ENCODE measurements at places on chromosomes 7 and 10.

- DNase-seq: no peak
Measured at GRCh38 chr7:142964502-142965246, 2.5 kb upstream of the KEL start.

DNA sequence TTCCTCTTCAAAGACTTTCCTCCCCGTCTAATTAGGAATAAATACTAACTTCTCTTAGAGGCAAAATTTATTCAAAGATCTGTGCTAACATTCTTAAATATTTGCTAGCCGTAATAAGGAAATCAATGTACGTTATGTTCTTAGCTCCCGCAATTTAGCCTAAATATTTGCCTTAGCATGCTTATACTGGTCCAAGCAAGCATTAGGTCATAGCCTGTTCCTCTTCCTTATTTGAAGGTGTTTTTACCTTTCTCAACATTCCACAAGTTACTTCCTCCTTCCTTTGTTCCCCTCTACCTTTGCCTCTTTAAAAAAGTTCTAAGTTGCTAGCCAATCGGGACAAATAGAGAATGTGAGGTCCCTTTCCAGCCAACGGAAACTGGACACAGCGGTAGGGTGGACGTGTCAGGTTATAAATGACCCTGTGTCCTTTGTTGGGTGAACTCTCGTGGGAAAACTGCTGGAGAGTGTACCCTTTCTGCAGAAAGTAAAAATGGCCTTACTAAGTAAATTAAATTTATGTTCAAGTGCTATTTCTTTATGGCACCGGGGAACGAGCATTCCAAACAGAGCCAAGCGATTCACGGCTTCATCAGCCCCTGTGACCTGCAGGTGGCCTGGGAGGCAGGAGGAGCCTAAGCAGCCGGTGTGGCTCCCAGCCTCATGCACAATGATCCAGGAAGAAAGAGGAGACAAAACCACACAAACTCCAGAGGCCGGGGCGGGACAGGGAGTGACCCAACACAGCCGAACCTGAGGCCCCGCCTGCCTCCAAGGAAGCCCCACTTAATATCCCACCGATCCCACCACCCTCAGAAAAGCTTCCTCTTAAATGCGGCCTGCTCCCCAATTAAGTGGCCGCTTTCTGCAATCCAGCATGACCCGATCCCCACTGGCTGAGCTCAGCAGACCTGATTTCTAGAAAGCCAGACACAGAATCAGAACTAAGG lies 67.0 kb downstream of the ZRANB1 start:
- DNase-seq: no peak

- DNase-seq: no peak
Measured at GRCh38 chr7:25996006-25996408, 156.0 kb upstream of the NFE2L3 start.

DNA sequence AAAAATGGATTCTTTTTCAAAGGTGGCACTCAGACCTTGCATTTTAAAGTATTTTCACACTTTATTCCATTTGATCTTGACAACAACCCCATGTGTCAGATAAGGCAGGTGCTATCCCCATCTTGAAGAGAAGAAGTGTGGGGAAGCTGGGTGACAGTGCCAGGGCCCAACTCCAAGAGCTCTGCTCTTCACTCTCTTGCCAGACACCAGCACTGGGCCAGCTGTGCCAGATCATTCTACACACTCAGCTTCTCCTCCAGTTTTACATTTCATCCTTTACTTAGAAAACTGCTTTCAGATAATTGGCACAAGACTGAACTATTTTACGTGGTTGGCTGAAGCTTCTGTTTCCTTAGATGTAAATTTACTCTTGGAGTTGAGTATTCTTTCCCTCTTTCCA lies 64.4 kb downstream of the ENO4 start:
- no peak for DNase-seq

GRCh38 chr7:128920913-128921582 lies 10.5 kb upstream of the KCP start:
- peak; percentile 61 for DNase-seq

GRCh38 chr7:50584386-50584785 lies 19.2 kb upstream of the DDC start:
- DNase-seq: no peak

GRCh38 chr10:90306187-90306586 lies 551.7 kb downstream of the HTR7 start:
- no peak for DNase-seq

GRCh38 chr10:118914629-118915028 lies 114.9 kb upstream of the NANOS1 start:
- no peak for DNase-seq

DNA sequence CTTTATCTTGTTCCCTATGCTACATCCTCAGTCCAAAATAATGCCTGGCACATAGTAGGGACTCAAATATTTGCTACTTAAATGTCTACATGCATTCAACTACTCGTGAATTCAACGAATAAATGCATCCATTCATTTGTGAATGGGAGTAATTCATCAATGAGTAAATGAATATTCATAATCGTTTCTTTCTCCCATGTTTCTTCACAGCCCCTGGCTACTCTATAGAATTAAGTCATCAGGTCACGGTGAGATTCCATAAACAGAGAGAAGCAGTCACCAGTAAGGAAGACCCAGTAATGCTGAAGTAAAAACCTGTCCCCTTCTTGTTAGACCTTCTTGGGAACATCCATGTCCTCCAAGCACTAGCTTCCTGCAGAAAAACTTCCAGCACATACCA lies 48.4 kb downstream of the ATE1 start:
- DNase-seq: no peak

DNA sequence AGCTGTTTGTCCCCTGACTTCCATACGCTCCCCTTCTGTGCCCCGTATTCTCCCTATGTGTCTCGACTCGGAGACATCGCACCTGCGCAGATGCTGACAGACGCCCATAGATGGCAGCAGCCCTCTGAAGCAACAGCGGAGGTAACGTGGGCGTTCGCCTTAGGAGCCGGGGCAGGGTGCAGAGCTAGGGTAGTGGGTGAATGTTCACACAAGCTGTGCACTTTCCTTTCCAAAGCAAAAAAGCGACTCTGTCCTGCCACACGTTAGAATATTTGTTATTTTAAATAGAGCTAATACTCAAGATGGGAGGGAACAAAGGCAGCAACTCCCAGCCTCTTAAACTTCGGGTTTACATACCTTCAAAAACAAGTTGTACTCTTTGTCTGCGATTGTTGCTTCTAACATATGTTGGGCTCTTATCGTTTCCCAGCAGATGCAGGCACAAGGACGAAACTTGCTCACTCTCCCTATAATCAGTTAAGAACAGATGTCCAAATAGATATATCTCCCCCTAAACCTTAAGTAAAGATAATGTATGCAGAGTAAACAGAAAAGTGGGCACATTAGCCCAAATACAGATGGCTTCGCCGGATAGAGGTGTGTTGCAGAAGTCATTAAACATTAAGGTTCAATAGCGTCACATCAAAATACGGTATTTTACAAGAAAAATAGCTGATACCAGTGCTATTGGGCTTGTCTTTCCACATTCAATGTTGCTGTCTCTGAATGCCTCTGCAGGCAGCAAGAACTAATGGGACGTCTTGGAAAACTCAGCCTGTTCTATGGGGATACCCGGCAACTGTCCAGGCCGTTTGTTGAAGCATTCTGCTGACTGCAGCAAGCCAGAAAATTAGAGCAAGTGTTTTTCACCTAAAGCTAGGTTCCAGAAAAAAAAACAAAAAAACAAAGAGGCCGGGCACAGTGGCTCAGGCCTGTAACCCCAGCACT lies 340.3 kb upstream of the PRKCQ start:
- peak; percentile 92 for DNase-seq

DNA sequence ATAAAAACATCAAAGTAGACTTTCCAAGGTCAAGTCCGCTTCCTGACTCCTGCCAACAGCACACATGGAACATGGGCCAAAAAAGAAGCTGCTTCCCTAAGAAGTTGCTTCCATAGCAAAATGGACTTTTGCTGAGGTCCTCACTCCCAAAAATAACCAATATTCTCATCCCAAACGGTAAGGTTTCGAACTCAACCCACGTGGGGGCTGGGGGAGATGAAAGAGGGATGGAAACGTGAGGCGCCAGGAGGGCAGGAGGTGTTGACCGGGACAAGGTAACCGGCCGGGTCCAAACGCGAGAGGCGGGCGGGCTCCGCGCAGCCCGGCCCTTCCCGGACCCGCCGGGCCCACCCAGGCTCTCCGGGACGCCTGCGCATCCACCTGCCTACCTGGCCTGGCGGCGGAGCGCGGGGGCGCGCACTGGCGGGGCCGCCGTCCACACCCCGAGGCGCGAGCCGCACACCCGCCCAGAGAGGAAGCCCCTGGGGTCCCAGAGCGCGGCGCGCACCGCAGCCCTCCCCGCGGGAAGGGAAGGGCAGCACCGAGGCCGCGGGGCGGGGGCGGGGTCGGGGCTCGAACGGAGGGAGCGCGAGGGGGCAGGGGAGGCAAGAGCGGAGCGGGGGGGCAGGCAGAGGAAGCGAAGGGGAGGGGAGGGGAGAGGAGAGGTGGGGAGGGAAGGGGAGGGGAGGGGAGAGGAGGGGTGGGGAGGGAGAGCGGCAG lies 742 bp downstream of the LMBR1 start:
- peak; percentile 87 for DNase-seq

DNA sequence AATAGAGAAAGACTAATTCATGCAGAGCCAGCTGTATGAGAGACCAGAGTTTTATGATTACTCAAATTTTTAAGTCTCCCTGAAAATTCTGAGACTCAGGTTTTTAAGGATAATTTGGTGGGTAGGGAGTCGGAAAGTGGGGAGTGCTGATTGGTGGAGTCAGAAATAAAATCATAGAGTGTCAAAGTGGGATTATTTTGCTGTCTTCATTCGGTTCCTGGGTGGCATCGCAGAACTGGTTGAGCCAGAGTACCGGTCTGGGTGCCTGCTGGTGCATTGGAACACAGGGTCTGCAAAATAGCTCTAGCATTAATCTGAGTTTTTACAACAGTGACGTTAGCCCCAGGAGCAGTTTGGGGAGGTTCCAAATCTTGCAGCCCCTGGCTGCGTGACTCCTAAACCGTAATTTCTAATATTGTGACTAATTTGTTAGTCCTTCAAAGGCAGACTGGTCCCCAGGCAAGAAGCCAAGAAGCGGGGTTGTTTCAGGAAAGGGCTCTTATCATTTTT lies 32.4 kb downstream of the GPRIN2 start:
- peak; percentile 58 for DNase-seq

GRCh38 chr10:15112657-15113056 lies 15.5 kb downstream of the RPP38 start:
- DNase-seq: no peak

DNA sequence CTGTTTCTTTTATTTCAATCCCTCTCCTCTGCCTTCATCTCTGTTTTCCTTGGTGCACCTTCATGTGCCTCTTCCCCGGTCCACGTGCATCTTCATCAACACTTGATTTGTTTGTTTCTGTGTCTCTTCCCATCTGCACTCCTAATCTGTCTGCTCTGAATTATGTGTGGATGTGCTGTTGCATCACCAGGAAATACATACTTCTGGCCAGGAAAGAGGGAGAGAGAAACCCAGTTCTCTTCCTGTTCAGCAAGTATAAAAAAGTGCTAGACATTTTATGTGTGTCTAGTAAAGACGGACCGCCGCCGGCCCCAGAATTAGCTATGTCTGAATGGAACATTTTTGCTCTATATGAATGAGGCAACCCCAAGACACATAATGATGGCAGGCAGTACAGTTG lies 93.8 kb downstream of the CALD1 start:
- DNase-seq: no peak

- DNase-seq: no peak
Measured at GRCh38 chr7:108285003-108285368, 154.8 kb upstream of the LAMB4 start.

DNA sequence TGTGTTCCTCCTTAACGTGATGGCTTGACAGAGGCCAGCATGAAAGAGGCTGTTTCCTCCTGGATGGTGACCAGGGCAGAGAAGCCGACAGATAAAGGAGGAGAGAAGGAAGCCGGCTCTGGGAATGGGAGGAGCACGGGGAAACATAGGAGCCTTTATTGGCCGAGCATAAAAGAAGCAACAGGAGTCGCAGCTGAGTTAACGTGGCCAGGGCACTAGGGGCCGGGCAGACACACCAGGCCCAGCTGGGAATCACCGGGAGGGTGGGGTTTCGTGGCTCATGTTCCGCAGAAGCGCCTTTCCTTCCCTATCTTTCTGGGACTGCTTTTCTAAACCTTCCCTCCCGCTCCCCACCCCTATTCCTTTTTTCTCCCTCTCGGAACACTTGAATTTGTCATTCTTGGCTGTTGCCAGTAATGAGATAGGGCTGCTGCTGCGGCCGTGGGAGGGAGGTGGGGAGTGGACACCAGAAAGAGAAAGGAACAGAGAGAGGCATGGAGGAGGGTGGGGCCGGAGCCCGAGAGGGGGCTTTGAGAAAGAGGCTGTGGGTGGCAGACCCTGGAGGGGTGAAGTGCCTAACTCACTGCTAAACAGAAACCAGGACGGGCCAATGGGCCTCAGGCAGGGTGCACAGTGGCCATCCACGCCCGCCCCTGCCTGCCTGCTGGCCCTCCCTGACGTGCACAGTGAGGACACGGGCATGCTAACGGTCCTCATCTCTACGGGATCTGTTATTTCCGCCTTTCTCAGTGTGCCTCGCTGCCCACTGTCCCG lies 65.2 kb downstream of the COL13A1 start:
- no peak for DNase-seq

DNA sequence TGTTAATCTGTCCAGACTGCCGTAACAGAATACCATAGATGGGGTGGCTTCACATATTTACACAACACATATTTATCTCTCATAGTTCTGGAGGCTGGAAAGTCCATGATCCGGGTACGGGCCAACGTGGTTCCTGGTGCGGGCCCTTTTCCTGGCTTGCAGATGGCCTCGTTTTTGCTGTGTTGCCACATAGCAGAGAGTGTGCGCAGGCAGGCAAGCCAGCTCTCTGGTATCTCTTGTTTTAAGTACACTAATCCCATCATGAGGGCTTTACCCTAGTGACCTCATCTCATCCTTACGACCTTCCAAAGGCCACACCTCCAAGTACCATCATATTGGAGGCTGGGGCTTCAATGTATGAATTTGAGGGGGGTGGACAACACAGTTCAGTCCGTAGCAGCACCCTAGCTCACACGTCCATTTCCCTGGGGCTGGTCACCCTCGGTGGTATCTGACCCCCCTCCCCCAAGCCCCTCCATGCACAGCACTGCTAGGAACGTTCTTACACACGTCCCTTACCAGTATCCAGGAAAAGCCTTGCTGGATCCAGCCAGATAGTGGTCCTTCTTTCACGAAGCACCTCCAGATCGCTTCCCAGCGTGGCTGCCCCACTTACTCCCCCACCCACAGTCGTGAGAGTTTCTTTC lies 21.5 kb downstream of the CUX1 start:
- DNase-seq: no peak

- DNase-seq: no peak
Measured at GRCh38 chr7:51175992-51176388, 140.6 kb downstream of the COBL start.

Measured in activated effector memory CD4-positive, alpha-beta T cell treated with anti-CD3 and anti-CD28 coated beads, Interleukin-2, amount 50 U/mL, for 16 hours (primary cell).